ENCODE measurements at places on chromosomes 6 and 20.

DNA sequence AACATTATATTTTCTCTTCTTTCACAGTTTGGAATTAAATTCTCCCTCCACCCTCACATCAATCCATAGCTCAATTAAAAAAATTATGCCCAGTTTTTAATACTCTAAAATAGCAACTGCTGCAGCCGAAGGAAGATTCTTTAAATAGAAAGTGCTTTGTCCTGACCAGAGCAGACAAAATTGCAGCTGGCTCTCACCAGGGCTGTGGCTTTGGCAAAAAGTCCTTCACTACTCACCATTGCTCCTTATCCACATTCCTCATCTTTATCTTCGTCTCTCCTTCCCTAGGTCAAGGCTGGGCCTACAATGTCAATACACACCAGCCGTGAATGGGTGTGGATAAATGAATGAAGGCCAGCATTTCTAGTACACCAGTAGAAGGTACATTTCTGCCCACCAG lies 107.9 kb upstream of the VGLL2 start:
- DNase-seq: no peak

GRCh38 chr6:26103770-26104456 lies 16.7 kb downstream of the HFE start:
- peak; percentile 99 for DNase-seq

DNA sequence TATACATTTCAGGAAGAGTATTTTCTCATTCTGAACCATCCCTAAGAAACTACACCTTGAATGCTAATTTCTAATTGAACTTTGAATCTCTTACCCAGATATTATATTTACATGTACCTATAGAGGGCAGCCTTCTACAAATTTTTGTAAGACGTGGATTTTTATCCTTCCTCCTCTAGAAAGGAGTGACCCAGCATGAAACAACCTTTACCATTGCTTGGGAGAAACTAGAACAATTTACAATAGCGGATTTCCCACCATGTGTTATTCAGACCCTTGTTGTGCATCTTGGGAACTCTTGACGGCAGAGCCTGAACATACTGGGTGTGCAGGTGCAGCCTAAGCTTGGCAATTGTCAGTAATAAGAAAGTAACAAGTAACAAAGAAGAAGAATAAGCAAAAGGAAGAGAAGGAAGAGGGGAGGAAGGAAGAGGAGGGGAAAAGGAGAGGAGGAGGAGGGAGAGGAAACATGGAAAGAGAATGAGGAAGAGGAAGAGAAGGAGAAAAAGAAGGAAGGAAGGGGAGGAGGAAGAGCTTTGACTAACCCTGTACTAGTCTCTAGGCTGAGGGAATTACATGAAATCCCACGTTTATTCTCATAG lies 10.8 kb upstream of the TAAR1 start:
- peak; percentile 76 for DNase-seq

DNA sequence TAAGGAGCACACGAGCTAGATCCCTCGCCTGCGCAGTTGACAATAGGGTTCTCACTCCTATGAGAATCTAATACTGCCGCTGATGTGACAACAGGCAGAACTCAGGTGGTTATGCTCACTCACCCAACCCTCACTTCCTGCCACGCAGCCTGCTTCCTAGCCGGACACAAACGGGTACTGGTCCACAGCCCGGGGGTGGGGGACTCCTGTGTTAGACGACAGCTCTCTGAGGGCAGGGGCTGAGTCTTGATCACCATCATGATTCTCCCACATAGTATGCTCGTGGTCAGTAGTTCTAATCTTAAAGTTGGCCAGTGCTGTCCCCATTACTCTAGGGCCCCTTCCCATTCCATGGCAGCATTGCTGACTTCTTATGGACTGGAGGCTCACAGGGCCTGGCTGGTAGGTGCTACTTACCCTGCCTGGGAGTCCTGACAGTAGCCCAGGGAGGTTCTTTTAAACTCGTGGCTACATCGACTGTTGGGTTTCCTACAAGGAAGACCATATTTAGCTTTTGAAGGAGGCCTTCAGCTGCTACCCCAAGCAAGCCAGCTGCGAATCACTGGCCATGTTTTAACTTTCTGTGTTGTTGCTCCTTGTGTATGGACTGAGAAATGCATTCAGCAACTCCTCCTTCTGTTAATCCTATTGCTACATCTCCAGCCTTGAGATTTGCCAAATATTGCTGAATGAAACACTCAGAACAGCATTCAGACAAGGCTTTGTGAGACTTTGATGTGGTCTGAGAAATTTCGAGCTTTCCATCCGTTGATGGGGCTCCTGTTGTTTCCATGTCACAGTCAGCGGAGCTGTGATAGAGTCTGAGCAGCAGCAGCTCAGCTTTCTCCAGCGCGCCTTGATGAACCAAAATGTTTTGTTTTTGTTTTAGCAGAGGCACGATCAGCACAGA lies 300.3 kb downstream of the NRN1 start:
- no peak for DNase-seq

- DNase-seq: no peak
Observed at GRCh38 chr20:3354247-3354646, 53.2 kb downstream of the DNAAF9 start.

GRCh38 chr6:99330159-99330558 lies 19.3 kb downstream of the FAXC start:
- DNase-seq: peak; percentile 68

- DNase-seq: no peak
Observed at GRCh38 chr20:37218441-37218840, 39.1 kb upstream of the MROH8 start.

DNA sequence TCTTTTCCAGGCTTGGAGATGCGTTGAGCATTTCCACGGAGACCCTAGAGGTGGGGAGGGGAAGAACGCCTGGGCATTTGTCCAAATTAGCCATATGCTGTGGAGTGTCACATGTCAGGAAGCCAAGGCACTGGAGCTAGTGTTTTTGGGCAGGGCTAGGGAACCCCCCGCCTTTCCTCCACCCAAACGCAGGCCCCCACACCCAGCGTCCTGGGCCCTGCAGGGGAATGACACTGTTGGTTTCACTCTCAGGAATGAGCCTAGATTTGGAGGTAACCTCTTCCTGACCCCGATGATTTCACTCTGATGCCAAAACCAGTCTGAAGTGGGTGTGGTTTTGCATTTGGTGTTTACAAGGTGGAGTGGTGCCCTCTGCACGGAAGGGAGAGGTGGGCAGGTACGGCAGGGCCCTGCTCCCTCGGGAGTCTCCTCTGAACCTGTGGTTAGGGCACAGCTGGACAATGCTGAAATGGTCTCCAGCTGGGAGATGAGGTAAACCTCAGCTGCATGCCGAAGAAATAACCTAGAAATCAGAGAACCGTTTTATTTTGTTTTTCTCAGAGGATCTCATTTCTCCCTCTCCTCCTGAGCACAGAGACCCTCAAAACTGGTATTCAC lies 29.5 kb downstream of the MTHFD1L start:
- no peak for DNase-seq

DNA sequence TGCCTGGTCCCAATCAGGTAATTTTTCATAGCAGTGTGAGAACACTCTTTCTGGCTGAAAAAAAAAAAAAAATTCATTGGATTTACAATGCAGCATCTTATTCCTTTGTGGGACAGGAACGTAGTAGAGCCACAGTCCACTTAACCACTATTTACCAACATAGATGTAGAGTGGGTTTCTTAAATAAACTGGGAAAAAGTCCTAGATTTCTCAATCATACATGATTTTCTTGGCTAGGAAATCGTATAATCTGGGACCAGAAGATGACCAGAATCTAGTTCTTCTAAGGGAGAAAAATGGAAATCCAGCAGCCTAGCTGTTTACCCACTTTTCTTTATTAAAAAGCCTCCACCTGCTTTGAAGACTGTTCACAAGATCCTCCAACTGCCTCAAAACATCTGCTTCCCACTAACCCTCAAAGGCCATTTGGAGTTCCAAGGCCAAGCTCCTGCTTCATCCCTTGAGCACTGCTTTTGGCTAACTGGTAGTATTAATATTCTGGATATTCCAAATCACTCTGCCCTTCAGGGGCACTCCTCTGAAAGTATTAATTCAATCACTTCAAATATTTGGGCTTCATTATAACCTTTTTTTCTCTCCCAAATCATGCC lies 70.4 kb downstream of the FYN start:
- no peak for DNase-seq

- no peak for DNase-seq
Observed at GRCh38 chr6:52551483-52552277, 25.2 kb downstream of the TRAM2 start.

DNA sequence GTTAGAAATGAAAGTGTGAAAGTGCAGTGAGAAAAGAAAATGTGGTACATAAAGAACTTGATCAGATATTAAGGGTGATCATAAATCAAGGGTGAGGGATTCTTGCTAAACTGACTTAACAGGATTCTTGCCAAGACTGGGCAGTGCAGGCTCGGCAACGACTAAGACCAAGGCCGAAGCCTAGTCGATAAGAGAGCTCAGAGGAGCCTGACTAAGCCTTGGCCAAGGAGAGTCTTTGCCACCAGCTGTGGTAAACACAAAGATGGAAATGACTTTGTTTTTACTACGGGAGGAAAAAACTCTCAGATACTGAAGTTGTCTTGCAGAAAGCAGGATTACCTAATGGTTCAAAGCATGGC lies 196.6 kb downstream of the LY86 start:
- no peak for DNase-seq

Measured in KBM-7 (cell line).